ENCODE measurements at places on chromosomes 16 and 17. TPM values are rescaled to one million over a fixed set of nuclear protein-coding genes. Genes with fewer than 3 reads are reported as not detected.

CEP95 gene
- total RNA-seq = 21.2 TPM

CPNE7 gene
- total RNA-seq = 27.7 TPM

TEX19 gene
- total RNA-seq = 0.12 TPM

TPSB2 gene
- not detected for total RNA-seq

NATD1 gene
- 3.6 TPM for total RNA-seq
